ENCODE measurements at places on chromosomes 1 and 21.

- no peak for DNase-seq
Observed at GRCh38 chr1:43376723-43377235, 9.0 kb upstream of the ELOVL1 start.

- DNase-seq: no peak
Observed at GRCh38 chr1:200328379-200328778, 81.5 kb downstream of the ZNF281 start.

DNA sequence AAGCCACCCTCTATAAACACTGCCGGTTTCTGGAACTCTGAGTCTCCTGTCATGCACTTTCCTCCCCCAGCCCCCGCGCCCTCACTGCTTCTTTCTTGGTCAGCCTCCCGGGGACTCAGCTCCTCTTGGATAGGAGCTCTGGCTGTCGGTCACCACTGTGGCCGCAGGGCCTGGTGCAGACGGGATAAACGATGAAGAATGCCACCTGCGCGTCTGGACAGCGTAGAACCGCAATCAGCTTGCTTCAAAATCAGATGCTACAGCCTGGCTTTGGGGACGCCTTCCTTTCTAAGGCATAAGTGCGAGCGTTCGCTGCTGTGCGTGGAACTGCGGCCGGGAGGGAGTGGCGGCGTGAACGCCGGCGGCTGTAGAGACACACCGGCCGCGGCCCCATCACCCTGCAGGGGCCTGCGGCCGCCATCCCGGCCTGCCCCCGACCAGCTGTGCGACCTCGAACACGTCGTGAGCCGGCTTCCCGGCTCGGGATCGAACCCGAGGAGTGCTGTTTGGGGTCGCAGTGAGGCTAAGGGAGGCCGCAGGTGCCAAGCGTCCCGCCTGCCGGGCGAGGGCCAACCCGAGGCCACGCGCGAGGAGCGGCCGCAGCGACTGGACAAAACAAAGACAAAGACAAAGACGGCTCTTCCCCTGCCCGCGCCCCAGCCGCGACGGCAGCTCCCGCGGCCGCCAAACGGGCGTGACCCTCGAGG is 688 bp downstream of the PTTG1IP start:
- DNase-seq: no peak

GRCh38 chr1:151970128-151970527 is 23.5 kb downstream of the S100A10 start:
- no peak for DNase-seq

GRCh38 chr1:172742599-172743500 is 83.9 kb downstream of the FASLG start:
- DNase-seq: no peak

GRCh38 chr1:29055160-29055559 is 68.5 kb downstream of the TMEM200B start:
- no peak for DNase-seq

GRCh38 chr1:114756949-114757454 is 782 bp downstream of the CSDE1 start:
- peak; percentile 21 for DNase-seq

- DNase-seq: peak; percentile 37
Observed at GRCh38 chr21:33268737-33269441, 2.7 kb downstream of the IL10RB start.

- DNase-seq: no peak
Observed at GRCh38 chr1:56180520-56181190, 398.7 kb downstream of the PLPP3 start.

Data from activated naive CD4-positive, alpha-beta T cell treated with anti-CD3 and anti-CD28 coated beads, Interleukin-2, amount 50 U/mL, for 16 hours (primary cell).